ENCODE measurements at places on chromosomes 2 and 18.

DNA sequence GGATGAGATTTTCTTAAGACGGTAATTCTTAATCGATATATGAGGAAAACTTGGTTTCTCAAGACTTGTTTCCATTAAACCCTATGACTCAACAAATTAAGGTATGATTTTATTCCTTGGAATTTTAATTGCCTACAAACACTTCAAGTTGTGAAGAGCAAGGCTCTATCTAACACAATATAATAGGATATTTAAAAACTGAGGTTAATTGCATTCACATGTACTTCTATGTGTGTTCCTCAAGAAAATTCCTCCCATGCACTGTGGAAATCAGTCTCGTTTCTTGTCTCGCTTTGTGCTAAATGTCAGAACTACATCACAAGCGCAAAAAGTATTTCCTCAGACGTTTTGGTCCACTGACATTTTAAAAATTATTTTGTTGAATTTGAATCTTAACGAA is 109.6 kb upstream of the UNC80 start:
- no peak for DNase-seq

- no peak for DNase-seq
Measured at GRCh38 chr2:137942833-137943677, 21.2 kb upstream of the HNMT start.

- no peak for DNase-seq
Measured at GRCh38 chr2:218870984-218871344, 9.7 kb upstream of the WNT10A start.

- no peak for DNase-seq
Measured at GRCh38 chr2:69345434-69345833, 41.6 kb downstream of the GFPT1 start.

GRCh38 chr2:238831177-238831576 is 16.7 kb upstream of the TWIST2 start:
- no peak for DNase-seq
